ENCODE measurements at places on chromosomes 5 and 9. TPM values are rescaled to one million over a fixed set of nuclear protein-coding genes. Genes with fewer than 3 reads are reported as not detected.

DNA sequence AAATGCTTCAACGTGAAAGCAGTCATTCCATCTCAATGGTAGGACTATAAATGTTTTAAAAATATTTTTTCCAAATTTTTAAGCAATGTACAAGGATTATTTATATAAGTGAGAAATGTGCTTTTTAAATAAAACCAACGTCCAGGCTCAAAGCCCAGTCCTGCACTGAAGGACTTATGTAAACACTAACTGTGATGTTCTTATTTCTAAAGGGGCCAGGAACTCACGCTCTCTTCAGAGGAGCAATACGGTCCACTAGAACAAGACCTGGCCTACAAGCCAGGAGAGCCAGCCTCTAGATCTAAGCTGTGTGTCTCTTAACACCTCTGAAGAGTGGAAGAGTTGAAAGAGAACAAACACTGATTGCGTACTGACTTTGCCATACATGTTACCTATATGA lies 12.1 kb downstream of the TTLL11 start:
- no peak overlapping the region for H3K27ac ChIP-seq
- no peak overlapping the region for H3K4me3 ChIP-seq
- peaks cover 4% of the 10 kb centered on the region for H3K27me3 ChIP-seq
- H3K4me1 ChIP-seq = no peaks in the 10 kb centered on the region

- no peaks in the 10 kb centered on the region for H3K36me3 ChIP-seq
- H3K4me3 ChIP-seq = peak overlapping the region; percentile 67
- peak overlapping the region; percentile 57 for H3K27ac ChIP-seq
- peaks cover 3% of the 10 kb centered on the region for H3K4me1 ChIP-seq
- H3K27me3 ChIP-seq = peaks cover 77% of the 10 kb centered on the region
These were observed 44.3 kb upstream of the BICD2 start for GRCh38 chr9:92808726-92809451.

DNA sequence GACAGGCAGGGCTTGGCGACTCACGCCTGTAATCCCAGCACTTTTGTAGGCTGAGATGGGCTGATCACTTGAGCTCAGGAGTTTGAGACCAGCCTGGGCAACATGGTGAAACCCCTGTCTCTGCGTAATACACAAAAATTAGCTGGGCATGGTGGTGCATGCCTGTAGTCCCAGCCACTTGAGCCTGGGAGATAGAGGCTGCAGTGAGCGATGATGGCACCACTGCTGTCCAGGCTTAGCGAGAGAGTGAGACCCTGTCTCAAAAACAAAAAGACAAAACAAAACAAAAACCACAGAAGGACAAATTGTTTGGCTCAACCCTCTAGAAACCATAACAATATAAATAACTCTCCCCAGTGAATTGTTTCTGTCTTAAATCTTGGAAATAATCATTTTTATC lies 92.6 kb upstream of the ERBIN start:
- H3K4me1 ChIP-seq = peaks cover 10% of the 10 kb centered on the region
- no peaks in the 10 kb centered on the region for H3K36me3 ChIP-seq
- H3K4me3 ChIP-seq = no peak overlapping the region

DNA sequence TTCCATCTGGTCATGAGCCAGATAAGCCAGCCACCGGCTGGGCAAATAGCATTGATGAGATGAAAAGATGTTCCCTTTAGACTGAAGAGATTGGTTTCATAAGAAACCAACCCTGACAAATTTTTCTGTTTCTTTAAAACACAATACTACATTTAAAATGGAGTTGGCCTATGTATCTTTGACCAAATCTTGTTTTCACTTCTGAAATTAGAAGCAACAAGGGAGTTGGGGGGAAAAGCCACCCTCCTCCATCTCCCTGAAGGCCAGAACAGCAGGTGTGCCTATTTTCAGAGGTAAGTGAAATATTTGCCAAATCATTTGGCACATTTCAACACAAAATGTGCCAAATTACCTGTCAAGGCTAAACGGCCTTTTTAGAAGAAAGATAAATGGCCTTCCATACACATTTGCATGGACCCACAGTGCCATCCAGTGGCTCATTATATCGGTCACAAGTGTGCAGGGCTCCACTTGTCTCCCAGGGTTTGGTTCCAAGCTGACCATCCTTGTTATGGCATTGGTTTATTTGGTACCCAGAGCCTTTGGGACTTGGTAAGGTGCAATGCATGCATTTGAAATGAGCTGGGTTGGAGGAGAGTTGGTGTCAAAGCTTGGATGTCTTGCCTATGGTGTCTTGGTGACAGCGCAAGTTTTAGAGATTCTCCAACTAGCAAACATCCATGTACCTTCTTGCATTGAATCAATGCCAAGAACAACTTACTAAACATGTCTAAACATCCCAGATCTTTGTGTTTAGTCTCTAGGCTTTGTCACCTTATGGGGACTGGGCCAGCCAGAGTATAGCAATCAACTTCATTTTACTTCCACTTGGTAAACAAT lies 372.0 kb upstream of the KIF2A start:
- DNase-seq = peak; percentile 59
- no peak overlapping the region for H3K27ac ChIP-seq
- H3K4me1 ChIP-seq = peaks cover 2% of the 10 kb centered on the region
- no peaks in the 10 kb centered on the region for H3K36me3 ChIP-seq

DNA sequence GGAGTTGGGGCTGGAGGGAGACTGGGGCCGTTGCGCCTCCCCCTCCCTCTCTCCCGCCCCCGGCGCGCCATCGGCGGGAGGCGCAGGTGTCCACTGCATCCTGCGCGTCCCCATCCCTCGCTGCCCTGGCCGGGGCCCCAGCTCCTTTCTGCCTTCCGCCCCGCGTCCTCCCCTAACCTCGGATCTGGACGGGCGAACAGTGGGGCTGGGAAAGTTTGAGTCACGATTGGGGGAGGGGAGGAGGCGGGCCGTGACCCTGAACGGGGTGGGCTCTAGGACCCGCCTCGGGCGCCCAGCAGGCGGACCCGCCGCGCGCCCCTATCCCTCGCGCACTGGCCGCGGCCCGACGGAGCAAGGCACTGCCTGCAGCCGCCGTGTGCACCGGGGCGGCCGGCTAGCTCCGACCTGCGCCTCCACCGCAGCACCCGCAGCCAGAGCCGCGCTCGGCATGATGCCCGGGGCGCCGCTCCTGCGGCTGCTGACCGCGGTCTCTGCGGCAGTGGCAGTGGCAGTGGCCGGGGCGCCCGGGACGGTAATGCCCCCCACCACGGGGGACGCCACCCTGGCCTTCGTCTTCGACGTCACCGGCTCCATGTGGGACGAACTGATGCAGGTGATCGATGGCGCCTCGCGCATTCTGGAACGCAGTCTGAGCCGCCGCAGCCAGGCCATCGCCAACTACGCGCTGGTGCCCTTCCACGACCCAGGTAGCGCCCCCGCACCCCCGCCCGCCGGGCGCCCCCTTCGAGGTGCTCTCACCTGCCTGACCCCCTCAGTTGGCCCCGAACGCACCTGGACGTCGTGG lies at the start of gene HMCN2:
TSS of gene HMCN2 (plus strand) at position 330 of the 805 bp plus-strand sequence. CDS start at position 449, 119 bp downstream.
- no peaks in the 10 kb centered on the region for H3K36me3 ChIP-seq
- H3K4me3 ChIP-seq = peak within 1 kb of the TSS; percentile 71
- H3K4me1 ChIP-seq = peaks cover 19% of the 10 kb centered on the region
- H3K27ac ChIP-seq = no peak within 1 kb of the TSS
- H3K27me3 ChIP-seq = peaks cover 74% of the 10 kb centered on the region

GRCh38 chr9:101582553-101582952 lies 12.2 kb downstream of the PPP3R2 start:
- no peaks in the 10 kb centered on the region for H3K27me3 ChIP-seq
- DNase-seq = no peak

DNA sequence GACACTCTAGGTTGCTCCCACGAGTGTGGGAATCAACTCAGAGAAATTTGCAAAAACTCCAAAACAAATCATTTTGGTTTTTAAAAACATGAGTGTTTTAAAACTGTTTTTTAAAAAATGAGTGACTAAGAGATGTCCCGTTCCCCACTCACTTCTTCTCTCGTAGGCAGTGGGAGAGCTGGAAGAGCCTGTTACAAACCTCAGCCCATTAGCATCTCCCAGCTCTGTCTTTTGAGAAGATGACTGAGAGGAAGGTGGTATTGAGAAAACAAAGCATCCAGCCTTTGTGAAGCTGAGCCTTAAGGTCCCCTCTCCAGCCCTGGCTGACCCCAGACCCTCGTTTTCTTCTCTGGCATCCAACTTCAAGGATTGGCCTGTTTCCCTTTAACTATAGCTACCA lies 4.7 kb upstream of the ANKRD33B start:
- H3K27me3 ChIP-seq = peaks cover 12% of the 10 kb centered on the region
- no peak overlapping the region for H3K27ac ChIP-seq
- DNase-seq = no peak

- no peaks in the 10 kb centered on the region for H3K36me3 ChIP-seq
- H3K27me3 ChIP-seq = no peaks in the 10 kb centered on the region
- DNase-seq = no peak
- no peak overlapping the region for H3K4me3 ChIP-seq
These were observed 114.4 kb downstream of the CHSY3 start for GRCh38 chr5:130018641-130019040.

DNA sequence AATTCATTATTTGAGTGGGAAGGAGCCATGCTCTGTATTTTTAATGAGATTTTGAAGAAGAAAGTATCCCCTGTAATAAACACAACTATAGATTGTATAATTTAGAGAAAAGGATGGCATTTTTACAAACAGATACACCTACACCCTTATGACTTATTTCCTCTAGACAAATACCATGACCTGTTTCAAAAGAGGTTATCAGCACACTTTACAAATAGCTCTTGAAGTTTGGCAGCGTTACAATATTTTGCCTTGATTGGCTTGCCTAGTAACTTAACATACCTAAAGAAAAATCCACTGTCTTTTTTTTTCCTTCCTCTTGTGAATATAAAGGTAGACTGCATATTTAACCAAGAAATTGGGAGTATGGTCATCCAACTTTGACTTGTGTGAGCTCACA lies 28.5 kb upstream of the CETN3 start:
- H3K36me3 ChIP-seq = no peaks in the 10 kb centered on the region
- H3K4me3 ChIP-seq = no peak overlapping the region
- H3K27me3 ChIP-seq = peaks cover 14% of the 10 kb centered on the region
- H3K27ac ChIP-seq = no peak overlapping the region
- peaks cover 24% of the 10 kb centered on the region for H3K4me1 ChIP-seq

DNA sequence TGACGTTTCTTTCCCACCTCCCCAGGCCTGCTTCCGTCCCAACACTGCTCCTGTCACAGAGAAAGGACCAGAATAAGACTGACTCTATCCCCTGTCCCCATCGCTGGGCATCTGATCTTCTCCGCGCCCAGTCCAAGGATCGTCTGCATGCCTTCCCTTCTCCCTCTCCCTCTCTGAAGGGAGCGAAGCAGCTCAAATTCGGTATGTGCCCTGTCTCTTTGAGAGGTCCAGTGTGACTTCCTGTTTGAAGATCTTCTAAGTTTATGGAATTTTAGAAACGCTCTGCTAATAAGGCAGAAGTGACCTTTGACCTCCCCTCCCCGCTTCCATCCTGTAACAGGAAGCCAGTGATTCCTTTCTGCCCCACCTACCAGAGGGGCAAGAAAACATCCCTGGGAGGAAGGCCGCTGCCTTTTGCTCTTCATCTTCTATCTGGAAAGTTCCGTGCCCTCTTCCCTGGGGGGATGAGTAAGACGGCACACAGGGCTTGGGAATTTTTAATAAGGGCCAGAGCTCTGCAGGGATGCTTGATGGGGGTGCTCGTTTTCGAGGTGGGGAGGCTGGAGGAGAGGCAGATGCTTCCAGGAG lies 40.7 kb upstream of the RNU6ATAC start:
- no peak for DNase-seq
- peaks cover 2% of the 10 kb centered on the region for H3K36me3 ChIP-seq
- no peaks in the 10 kb centered on the region for H3K27me3 ChIP-seq
- H3K4me1 ChIP-seq = peaks cover 13% of the 10 kb centered on the region

- no peak for DNase-seq
- H3K4me3 ChIP-seq = no peak overlapping the region
- H3K27ac ChIP-seq = no peak overlapping the region
- H3K4me1 ChIP-seq = peaks cover 10% of the 10 kb centered on the region
- H3K27me3 ChIP-seq = no peaks in the 10 kb centered on the region
- H3K36me3 ChIP-seq = no peaks in the 10 kb centered on the region
These were observed 3.7 kb upstream of the CAMK2A start for GRCh38 chr5:150293091-150293941.

GRCh38 chr9:127154390-127155191 lies 32.2 kb upstream of the ANGPTL2 start:
- H3K4me1 ChIP-seq = no peaks in the 10 kb centered on the region
- no peaks in the 10 kb centered on the region for H3K36me3 ChIP-seq
- H3K27ac ChIP-seq = peak overlapping the region; percentile 14
- H3K27me3 ChIP-seq = no peaks in the 10 kb centered on the region
- no peak for DNase-seq

- H3K4me3 ChIP-seq = no peak overlapping the region
- DNase-seq = no peak
- peaks cover 25% of the 10 kb centered on the region for H3K27me3 ChIP-seq
- H3K27ac ChIP-seq = no peak overlapping the region
- peaks cover under 1% of the 10 kb centered on the region for H3K4me1 ChIP-seq
These were observed 456.6 kb upstream of the TLE4 start for GRCh38 chr9:79115176-79115575.

DNA sequence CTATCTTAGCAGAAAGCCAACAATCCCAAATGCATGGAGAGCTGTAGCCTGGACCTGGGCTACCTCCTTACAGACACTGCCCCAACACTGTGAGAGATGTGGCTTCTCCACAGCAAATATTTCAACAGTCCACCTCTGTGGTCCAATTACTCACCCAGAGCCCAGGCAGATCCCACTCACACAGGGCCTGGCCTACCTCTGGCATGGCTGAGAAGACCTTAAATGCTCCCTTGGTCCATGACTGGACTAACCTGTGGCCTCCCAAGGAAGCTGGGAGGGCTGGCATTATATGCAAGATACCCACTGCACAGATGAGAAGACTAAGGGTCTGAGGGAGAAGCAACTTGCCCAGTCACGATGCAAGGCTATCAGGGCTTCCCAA lies 22.8 kb upstream of the SLC25A51 start:
- no peak overlapping the region for H3K27ac ChIP-seq
- DNase-seq = no peak
- H3K4me1 ChIP-seq = peaks cover 20% of the 10 kb centered on the region
- peaks cover 19% of the 10 kb centered on the region for H3K36me3 ChIP-seq

DNA sequence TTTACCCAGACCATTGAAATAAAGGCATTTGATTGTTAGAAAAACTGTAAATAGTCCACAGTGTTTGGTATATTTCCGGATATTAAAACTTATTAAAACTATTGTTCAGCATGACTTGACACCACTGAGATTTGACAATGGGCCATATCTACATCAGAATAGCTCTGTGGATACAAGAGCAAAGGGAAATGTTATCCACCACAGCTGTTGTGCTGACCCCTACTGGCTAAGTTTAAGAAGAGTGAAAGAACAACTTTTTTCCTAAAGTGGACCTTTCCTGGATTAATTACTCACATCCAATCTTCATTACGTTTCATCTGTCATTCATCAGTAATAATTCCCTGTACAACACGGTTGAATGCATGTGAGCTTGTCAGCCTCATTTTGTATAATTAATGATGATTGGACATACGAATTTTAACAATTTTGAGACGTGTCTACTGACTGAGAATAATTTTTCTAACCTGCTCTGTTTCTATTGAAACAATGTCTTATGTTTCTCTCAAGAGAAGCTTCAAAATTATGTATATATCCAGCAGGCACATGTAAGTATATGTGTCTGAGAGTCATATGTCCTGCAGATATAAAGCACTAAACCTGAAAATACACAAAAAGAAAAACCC lies 1952.6 kb downstream of the MAT2B start:
- no peak overlapping the region for H3K4me3 ChIP-seq
- DNase-seq = no peak
- H3K4me1 ChIP-seq = peaks cover 12% of the 10 kb centered on the region
- H3K36me3 ChIP-seq = no peaks in the 10 kb centered on the region
- no peaks in the 10 kb centered on the region for H3K27me3 ChIP-seq

Gene PCDHB12
- 6.1 TPM for total RNA-seq

Gene PPP1R26
- 27.9 TPM for total RNA-seq

Gene PCDHGB4
- 35.5 TPM for total RNA-seq

Gene MYO10
- 51.9 TPM for total RNA-seq

Gene TMEM174
- not detected for total RNA-seq

Gene RNF180
- 10.0 TPM for total RNA-seq

All from mesothelial cell of epicardium (in vitro differentiated cells).